BE2C (cell line): ENCODE measurements at places on chromosomes 5 and 9.

DNA sequence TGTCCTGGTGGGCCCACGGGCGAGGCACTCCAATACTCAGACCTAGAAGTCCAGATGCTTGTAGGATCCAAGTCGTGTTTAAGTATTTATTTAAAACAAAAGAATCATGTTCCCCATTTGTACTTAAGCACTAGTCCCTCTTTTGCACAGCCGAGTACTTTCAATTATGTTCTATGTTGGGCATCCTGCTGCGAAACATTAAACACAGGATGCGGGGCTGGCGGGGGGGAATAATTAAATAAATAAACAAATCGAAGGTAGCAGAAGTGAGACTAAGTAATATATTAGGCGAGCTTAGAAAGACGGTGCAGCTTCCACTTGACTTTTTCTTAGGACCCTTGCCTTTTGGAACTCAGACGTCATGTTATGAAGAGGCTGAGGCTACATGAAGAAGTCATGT lies 1129.2 kb upstream of the ACO1 start:
- no peak for DNase-seq

- no peak for DNase-seq
These were observed 538.7 kb downstream of the PDE4D start for GRCh38 chr5:59354811-59355210.

- DNase-seq: no peak
These were observed 155.0 kb downstream of the NFIB start for GRCh38 chr9:14158916-14159315.

DNA sequence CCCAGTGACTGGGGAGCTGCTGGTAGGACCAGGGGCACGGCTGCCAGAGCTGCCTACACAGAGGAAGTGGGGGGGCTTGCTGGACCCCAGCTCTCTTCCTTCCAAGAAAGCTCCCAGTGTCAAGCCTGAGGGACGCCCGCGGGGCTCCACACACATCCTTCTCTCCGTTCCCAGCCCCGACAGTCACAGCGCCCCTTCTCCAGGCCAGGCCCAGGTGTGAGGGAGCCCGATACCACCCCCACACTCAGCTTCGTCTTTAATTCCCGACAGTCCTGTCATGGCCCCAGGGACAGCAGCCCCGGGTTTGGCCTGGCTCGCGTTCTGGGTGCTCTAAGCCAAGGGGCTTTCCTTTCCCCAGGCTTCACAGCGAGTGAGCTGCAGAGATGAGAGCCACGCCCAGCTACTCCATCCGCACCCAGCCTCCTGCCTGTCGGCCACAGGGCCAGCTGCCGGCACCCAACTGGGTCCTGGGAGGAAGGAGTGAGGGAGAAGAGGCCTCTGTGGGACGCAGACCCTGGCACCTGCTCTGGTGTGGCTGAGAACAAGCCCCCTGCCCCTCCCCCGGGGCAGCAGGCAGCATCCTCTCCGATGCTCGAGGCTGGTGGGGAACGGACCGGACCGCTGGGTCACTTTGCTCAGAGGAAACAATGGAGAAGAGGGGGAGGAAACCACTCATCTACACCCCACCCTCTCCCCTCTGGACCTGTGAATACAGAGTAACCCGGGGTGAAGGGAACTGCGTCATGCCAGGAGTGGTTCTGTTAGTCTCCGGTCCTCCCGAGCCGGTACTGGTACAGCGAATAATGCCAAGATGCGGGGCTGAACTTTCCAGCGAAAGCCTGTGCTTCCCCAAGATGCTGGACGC lies 53.9 kb upstream of the PHYKPL start:
- DNase-seq: no peak

DNA sequence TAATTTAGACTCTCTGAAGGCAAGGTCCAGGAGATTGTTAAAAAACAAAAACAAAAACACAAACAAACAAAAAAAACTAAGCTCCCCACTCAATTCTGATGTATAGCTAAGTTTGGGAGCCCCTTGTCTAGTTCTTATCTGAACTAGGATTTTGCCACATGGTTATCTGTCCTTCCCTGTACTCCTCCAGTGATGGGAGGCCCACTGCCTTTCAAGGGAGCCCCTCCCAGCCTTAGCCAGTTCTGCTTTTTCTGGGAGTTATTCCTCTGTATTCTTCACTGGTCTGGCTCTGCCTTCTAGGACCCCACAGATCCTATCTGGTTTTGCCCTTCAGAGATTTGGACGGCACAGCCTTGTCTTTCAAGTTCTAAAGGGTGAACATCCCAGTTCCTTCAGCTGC lies 2.1 kb upstream of the ALDH1B1 start:
- DNase-seq: no peak

GRCh38 chr5:35198686-35199085 lies 31.6 kb downstream of the PRLR start:
- no peak for DNase-seq

DNA sequence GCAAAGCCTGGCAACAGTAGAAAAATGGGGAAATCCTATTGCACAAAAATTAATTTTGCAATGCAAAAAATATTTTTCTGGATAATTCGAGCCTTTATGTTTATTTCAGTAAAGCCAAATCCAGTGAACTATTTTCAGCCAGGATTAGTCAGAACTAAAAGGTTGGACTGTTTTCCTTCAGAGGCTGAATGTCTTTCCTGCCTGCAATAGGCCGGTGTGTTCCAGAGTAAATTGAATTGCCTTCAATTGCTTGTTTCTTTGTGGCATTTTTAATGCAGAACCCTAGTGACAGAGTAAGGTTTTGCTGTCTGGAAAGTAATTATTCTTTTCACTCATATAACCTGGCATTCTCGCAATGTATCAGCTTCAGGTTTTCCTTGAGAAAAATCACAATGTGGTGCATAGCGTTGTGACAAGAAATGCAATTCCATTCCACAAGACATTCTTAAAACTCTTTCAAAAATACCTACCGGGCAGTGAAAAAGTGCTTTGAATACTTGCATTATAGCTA lies 183.7 kb downstream of the GLIS3 start:
- DNase-seq: no peak

DNA sequence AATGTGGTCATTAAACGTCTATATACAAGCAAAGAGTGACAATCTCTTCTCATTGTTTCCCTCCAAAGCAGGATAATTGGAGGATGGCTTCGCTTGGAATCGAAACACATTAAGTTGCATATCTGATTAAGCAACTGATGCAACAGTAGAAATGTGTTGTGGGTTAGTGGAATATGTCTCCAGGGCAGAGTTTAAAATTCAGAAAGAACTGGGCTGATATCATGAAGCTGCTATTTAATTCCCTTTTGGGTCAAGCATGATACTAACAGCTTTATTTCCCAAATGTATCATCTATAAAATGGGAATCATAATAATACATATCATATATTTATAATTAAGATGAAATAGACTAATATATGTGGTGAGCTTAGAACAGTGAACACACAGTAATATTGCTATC lies 1763.0 kb upstream of the C9orf72 start:
- no peak for DNase-seq

DNA sequence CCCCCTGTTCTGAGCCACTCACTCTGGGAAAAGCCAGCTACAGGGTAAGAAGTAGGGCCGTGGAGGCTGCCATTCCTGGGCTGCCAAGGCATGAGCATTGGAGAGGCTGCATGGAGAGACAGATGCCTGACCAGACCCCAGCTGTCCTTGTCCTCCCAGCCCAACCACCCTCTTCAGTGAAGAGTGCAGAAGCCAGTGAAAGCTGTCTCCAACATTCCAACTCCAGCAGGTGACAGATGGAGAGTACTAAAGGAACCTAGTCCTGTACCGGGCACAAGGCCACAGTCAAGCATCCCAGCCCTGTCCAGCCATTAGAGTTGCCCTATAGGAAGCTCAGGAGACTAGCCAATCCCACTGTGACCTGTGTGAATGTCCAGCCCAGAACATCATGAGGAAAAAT lies 165.1 kb downstream of the DIRAS2 start:
- DNase-seq: no peak

DNA sequence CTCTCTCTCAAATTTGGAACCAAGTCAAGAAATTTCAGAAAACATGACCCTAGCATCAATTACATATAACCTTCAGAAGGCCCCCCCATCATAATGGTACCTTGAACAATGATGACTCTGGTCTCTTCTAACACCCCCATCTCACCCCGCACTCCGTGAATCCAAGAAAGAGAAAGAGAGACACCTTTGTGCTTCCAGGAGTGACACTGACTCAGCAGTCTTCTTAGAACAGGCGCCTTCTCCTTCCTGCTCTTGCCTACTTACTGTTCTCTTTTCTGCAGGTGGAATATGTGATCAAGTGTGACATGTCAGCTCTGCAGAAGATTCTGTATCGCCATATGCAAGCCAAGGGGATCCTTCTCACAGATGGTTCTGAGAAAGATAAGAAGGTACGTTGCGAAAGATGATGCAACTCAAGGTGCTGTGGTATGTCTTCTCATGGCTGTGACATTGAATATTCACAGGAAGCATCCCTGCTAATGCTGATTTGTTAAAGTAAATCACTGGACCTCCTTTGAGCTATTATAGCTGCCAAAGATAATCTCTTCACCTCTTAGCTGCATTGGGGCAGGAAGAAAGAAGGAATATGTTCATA lies 81.3 kb downstream of the SMARCA2 start:
- no peak for DNase-seq

- DNase-seq: no peak
These were observed 193.5 kb upstream of the EDIL3 start for GRCh38 chr5:84578226-84578625.

- DNase-seq: no peak
These were observed 14.2 kb upstream of the CCDC180 start for GRCh38 chr9:97293207-97293721.

DNA sequence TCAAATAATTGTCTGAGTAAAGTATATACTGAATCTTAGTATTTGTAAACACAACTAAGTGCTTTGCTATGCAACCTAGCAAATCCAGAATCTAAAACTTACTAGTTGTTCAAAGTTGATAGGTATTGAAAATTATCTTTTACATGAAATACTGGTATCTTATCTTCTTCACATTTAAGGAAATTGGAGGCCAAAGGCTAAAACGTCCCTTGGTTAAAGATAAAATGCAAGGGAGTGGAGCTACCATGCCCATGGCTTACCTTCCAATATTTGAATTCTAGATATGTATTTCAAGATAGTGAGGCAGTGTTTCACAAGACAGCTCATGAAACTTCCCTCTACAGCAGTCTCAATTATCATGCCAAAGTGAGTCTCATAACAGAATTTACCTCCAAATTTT lies 373.5 kb downstream of the KIAA0825 start:
- DNase-seq: no peak

DNA sequence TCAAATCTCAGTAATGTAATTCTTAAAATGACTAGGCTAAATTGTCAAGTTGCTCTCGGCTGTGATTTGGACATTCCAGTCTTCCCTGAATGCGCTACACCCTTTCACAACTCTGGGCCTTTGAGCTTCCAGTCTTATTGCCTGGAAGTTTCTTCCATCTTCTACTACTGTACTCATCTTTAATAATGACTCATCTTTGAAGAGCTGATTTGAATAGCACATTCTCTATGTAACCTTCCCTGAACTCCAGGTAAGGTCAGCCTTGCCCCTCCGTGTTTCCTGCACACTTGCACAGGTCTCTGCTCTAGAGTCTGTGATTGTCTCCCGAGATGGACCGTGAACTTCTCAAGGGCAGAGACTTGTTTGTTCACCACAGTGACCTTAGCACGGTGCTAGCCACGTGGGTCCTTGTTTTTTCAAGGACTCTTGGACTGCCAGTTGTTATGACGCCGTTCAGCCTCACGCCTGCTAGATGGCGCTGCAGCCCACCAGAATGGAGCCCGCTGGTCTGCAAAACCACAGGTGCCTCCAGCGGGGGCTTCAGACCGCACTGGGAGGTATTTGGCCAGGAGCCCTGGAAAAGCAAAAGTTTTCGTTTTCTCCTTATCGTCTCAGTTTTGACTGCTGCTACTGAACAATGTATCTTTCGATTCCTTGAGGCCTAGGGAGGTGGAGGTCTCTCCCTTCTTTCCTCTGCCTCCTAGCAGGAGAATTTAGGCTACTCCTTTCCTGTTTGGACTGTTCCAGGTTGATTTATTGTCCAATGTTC lies 44.4 kb downstream of the SEC61B start:
- DNase-seq: peak; percentile 85

DNA sequence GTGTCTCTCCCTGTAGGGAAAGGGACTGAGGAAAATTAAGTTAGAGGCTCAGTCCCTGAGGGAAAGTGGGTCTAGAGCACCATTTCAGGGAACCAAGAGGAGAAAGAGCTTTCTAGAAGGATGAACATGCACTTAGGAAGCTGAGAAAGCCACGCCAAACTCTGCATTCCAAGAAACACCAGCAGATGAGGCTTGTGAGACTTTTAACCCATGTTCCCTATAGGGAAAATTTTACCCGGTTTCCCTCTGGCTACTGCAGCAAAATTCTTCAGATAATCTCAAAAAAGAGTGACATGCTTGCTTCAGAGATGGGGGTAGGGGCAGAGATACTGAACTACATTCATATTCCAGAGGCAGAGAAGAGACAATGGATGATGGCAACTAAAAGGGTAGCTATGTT lies 8.6 kb downstream of the TLN1 start:
- DNase-seq: no peak

GRCh38 chr5:141778206-141778605 lies 96.2 kb upstream of the ARAP3 start:
- DNase-seq: peak; percentile 73

DNA sequence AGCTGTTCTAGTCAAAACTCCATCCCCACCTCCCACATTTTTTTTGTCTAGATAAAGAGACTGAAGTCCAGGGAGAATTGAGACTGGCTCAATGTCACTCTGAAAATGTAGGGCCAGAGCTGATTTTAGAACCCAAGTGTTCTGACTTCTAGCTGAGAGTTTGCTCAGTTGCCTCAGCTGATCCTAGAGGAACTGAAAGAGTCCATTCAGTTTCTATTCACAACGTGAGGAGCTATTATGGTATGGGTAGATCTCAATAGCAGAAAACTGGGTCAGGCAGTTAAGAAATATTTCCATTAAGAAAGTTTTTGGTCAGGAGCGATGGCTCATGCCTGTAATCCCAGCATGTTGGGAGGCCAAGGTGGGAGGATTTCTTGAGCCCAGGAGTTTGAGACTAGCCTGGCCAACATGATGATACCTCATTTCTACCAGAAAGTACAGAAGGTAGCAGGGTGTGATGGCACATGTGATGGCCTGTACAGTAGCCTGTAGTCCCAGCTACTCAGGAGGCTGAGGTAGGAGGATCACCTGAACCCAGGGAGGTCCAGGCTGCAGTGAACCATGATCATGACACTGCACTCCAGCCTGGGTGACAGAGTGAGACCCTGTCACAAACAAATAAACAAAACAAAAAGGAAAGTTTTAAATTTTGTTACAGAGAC lies 61.7 kb downstream of the GLRA1 start:
- no peak for DNase-seq

- DNase-seq: no peak
These were observed 50.2 kb downstream of the IPPK start for GRCh38 chr9:92619601-92620300.

DNA sequence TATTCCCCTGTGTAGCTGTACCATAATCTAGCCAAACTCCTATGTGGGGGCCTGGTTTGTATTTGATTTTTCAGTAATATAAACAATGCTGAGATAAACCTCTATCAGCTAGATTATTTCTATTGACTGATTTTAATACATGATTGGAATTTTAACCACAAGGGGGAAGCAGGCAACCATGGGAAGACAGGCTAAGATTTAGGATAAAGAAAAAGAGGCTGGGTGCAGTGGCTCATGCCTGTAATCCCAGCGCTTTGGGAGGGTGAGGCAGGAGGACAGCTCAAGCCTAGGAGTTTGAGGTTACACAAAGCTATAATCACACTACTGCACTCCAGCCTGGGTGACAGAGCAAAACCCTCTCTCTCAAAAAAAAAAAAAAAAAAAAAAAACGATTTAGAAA lies 18.1 kb upstream of the GPX3 start:
- no peak for DNase-seq
